ENCODE measurements at places on chromosomes 12 and 14.

DNA sequence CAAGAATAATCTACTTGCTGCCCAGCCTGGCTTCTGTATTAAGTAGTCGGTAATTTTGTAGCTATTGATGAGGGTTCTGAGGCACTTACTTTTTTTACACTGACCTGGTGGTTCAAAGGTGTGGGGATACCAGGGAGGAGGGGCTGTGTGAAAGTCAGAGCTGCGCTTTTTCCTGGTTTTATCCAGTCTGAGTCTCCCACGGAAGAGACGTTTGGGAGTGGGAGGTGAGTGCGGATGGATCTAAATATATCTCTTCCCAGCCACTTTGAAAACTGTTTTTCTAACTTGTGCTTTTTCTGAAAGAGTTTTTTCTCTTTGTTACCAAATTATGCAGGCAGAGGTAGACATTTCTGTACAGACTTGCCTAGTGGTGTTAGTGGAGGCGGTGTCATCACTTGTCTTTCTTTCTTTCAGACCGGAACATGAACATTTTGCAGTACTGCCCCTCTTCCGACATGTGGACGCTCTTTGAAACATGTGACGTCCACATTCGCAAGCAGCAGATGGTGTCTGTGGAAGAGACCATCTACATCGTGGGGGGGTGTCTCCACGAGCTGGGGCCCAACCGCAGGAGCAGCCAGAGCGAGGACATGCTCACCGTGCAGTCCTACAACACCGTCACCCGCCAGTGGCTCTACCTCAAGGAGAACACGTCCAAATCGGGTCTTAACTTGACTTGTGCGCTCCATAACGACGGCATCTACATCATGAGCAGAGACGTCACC lies 17.4 kb upstream of the MANSC4 start:
- no peak for DNase-seq

GRCh38 chr12:95216711-95217376 lies 423 bp downstream of the FGD6 start:
- no peak for DNase-seq

- no peak for DNase-seq
These were observed 50.1 kb downstream of the ZC3H14 start for GRCh38 chr14:88612981-88613380.

DNA sequence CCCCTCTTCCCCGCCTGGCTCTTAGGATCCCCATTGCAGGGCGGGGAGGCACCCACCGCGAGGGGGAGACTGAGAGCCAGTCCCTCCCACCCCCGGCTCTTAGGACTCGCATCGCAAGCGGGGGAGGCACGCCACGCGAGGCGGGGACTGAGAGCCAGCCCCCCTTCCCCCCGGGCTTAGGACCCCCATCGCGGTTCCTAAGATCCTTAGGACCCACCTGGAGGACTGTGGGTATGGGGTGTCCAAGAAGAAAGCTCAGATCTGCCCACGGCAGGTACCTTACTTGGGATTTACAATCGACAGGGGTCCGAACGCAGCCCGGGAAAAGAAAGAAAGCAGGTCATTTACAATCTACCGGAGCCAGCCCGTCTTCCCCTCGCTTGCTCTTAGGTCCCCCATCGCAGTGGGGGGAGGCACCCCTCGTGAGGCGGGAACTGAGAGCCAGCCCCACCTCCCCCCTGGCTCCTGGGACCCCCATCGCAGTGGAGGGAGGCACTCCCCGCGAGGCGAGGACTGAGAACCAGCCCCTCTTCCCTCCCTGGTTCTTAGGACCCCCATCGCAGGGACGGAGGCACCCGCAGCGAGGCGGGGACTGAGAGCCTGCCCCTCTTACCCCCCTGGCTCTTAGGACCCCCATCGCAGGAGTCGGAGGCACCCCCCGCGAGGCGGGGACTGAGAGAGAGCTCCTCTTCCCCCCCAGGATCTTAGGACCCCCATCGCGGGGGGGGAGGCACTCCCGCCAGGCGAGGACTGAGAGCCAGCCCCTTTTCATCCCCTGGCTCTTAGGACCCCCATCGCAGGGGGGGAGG lies 43.7 kb downstream of the DDX11 start:
- peak; percentile 25 for DNase-seq

- no peak for DNase-seq
These were observed 379.0 kb downstream of the NOVA1 start for GRCh38 chr14:26218861-26219260.

DNA sequence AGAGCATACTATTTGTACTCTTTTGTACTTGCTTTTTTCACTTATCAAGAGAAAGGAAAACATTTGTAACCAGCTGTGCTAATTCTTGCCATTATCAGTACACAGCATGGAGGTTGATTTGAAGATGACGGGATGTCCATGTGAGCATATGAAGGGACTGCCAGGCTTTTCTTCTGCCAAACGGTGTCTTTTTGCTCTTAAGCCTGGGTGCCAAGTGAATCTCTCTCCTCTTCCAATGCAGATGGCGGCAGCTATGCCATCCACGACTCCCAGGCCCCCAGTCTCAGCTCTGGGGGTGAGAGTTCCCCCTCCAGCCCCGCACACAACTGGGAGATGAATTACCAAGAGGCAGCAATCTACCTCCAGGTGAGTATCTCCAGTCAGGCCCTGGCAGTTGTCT lies 38.9 kb downstream of the TPCN1 start:
- DNase-seq: no peak

GRCh38 chr14:36069535-36069900 lies 107.0 kb downstream of the PTCSC3 start:
- DNase-seq: no peak

DNA sequence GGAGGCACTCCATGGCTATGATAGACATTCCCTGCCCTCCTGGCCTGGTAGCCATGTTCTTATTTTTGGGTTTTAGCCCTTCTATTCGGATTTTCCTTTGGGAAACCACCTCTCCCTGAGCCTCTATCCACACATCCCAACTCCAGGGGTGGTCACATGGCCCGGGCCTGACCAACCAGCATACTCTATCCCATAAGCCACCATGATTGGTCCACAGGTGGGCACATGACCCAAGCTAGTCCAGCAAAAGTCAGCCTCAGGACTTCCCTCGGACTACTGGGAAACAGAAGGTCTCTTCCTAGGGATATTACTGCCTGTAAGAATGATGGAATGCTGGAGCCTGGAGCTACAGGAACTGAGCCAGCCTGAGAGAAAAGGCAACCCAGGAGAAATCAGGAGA lies 12.5 kb downstream of the PRIMA1 start:
- DNase-seq: no peak

GRCh38 chr12:104250366-104251125 lies 35.0 kb downstream of the TXNRD1 start:
- DNase-seq: no peak

- DNase-seq: no peak
These were observed 73.6 kb upstream of the REP15 start for GRCh38 chr12:27622436-27623195.

GRCh38 chr14:46198676-46199075 lies 452.9 kb downstream of the RPL10L start:
- no peak for DNase-seq

GRCh38 chr12:2794191-2794735 lies 507 bp upstream of the FKBP4 start:
- DNase-seq: no peak

DNA sequence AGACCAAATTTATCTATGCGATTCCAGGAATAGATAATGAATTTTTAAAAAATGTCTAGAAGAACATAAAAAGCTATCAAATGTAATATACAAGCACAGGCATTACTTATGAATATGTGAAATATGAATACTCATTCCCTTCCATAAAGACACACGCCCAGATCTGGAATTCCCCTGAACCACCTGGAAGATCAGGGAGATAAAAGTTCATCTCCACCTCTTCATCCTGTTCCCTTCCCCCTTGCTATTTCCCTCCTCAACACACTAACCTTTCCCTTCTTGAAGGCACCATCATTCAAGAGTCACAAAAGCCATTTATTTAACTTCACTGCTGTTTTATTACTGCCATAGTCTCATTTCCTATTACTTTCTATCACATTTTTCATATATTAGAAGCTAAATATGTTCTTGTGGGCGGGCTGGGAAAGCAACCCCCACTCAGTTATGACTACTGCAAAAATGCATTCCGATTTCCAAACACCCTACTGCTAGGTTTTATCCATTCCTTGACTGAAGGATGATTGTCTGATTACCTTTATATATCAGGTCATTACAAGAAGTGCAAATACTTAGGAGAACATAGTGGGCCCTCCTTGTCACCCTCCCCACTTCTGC lies 16.1 kb downstream of the FGD6 start:
- no peak for DNase-seq

DNA sequence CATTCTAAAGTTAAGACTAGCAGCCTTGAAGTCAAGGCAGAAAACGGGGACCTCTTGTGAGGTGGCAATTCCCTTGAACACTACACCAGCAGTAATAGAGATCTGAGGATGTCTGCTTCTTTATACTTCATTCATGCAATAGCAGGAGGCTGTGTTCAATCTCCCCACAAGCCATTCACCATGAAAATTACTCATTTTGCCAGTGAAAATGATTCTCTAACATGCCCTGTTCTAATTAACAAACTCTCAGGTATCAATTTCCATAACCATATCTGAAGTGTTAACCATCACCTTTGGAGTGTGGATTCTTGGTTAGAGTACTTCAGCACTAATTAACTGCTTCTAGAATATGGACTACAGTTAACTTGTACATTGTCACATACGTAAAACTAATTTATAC lies 3.4 kb upstream of the GLIPR1 start:
- no peak for DNase-seq

DNA sequence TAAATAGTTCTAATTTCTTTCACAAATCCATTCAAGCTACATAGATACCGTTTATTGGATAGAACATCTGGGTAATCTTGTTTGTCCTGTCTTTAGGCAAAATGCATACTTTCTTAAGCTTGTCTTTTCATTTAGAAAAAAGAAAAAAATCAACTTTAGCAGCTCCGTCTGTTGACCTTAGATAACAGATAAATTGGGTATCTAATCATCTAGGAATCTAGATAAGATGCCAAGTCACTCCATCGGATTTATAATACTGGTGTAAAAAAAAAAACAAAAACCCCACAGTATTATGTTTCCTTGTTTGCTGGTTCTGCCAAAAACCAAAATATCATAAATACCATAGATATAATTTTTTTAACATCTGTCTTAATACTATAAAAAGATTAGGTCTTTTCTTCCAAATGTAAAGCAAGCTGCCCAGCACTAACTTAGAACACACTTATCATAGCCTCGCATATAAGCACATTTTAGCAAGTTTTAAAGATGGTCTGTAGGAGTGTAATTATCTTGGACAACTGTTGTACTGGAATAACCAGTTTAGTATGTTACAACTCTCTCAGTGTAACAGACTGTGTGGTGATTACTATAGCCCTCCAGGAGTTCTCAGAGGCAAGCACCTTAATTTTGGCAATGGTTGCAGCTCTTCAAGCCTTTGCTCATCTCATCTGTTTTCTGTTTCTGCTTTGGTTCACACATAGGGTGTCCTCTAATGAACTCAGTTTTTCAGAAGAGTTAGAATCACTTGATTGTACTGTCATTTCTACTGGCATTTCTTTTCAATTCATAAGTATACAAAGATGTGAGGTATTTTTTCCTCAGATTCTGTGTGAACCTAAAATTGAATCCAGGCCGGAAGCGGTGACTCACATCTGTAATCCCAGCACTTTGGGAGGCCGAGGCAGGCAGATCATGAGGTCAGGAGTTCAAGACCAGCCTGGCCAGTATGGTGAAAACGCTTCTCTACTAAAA lies 83.1 kb downstream of the ANO6 start:
- DNase-seq: no peak

DNA sequence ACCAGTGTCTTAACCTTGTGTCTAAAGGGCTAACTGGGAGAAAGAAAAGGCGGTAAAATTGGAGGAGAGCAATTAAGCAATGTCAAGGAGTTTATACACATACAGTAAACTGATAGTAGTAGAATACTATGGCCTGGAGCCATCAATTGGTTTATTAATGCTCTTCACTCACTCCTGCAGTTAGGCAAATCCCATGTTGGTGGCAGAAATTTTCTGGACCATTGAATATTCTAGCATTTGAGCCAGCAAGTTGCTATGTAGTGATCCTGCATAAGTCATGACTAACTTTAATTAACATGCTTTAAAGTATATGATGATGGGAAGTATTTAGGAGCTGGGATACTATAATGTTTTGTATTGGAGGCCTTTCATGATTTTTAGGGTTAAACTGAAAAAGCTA lies 14.3 kb upstream of the DERA start:
- DNase-seq: no peak

DNA sequence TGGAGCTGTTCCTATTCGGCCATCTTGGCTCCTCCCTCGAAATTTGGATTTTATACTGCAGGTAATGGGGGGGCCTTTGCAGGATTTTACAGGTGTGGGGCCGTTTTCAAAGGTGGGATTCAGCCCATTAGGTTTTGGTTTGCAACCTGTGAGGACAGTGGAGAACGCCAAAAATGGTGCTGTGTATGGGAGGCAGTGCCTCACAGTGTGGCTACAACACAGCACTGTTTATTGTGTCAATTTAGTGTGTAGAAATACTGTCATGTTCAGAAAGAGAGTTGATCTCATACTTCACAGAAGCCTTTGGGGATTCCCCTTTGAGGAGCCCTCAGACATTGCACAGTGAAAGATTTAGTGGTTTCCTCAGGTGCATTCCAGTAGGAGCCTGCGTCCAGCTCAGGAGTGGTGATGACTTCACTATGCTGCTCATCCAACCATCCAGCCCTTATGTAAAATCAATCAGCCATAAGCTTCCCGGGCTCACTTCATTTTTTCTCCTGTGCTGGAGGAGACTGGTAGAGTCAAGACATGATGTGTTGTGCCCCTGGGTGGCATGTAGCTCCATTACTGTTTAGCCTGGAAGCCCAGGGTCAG lies 92.7 kb upstream of the PRMT8 start:
- DNase-seq: no peak

- DNase-seq: no peak
These were observed 298.5 kb downstream of the ERC1 start for GRCh38 chr12:1289371-1290155.

DNA sequence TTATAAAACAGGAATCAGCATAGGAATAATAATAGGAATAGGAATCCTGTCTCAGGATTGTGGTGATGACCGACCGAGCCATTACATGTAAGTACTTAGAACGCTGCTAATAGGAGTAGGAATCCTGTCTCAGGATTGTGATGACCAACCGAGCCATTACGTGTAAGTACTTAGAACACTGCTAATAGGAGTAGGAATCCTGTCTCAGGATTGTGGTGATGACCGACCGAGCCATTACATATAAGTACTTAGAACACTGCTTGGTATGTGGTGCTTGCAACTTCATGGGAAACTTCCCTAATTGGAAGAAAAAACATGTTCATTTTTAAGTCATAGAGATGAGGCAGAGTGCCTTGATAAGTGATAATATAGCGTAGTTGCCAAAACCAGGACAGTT lies 30.0 kb downstream of the ELK3 start:
- no peak for DNase-seq

- DNase-seq: no peak
These were observed 301.4 kb upstream of the NOS1 start for GRCh38 chr12:117662620-117663395.

DNA sequence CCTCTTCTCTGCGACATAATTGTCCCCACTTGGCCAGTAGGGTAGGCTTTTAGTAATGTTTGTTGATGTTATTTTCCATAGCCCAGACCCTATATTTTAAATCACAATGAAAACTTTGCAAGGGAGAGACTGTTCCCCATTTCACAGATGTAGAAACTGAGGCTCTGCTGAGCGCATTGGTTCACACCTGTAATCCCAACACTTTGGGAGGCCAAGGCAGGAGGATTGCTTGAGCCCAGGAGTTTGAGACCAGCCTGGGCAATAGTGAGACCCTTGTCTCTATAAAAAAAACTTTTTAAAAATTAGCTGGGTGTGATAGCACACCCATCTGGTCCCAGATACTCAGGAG lies 114.8 kb downstream of the DIP2B start:
- no peak for DNase-seq

GRCh38 chr14:92654239-92654901 lies 94.1 kb downstream of the LGMN start:
- DNase-seq: no peak
